ACHN (cell line): ENCODE measurements at places on chromosomes 6 and 20.

- no peak for DNase-seq
These were observed 37.5 kb downstream of the SOD2 start for GRCh38 chr6:159655409-159655988.

- no peak for DNase-seq
These were observed 135.6 kb upstream of the SLC22A23 start for GRCh38 chr6:3592371-3592941.

- no peak for DNase-seq
These were observed 269.0 kb downstream of the UST start for GRCh38 chr6:149015535-149016525.

DNA sequence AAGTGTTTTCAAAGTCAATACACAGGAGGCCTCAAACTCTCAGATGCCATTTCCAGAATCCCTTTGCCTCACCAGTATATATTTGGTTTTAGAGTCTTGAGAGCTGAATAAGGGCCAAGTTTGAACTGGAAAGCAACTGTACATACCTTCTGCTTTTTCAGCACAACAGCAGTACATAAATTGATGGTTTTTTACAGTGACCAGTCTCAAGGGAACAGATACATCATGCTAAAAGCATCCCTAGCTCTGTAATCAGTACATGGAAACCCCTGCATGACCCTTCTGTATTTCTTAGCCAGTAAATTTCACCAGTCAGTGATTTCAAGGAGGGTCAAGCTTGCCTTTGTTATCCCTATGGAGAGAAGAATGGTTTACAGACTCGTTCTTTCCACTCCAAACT lies 40.6 kb upstream of the ECHDC1 start:
- no peak for DNase-seq

DNA sequence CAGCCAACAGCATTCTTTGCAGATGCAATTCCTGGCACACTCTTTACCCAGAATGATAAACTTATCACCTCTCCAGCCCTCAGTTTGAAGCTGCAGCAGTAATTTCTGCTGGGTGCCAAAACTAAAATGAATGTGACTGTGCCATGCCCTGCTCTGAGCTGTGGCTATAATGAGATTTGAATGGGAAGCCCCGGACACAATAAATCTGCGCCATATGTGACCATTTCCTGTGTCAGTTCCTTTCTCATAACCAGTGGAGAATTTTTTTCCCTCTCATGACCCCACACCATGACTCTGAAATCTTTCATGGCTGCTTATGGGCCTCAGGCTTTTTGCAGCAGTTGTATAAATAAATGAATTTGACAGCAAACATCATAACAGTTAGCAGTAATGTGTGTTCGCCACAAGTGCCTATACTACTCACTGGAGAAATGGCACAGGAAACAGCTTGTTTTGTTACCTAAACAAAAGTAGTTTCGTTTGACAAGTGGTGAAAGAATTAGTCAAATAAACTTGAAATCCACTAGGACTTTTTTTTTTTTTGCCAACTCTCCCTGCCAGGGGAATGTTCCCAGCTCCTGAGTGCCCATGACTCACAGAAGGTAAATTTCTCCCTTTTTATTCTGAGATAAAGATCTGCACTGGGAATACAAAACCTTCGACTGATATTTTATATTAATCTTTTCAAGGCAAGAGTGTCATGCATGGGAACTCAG lies 408.4 kb downstream of the PKHD1 start:
- no peak for DNase-seq
